M059J (cell line): ENCODE measurements at places on chromosomes 7 and 10. TPM values are rescaled to one million over a fixed set of nuclear protein-coding genes. Genes with fewer than 3 reads are reported as not detected.
A peak's percentile ranks its signal among the peaks of the same experiment; 100 is the strongest.

CYP17A1 gene
- not detected in 2 replicates for total RNA-seq

GBF1 gene
- total RNA-seq = 34.4 and 54.7 TPM in 2 replicates

LGI1 gene
- total RNA-seq = 0.39 TPM in 1 of 2 replicates, not detected in the other

PWWP2B gene
- 1.2 and 5.3 TPM in 2 replicates for total RNA-seq

TCERG1L gene
- total RNA-seq = not detected in 2 replicates

SPAM1 gene
- not detected in 2 replicates for total RNA-seq

DDX56 gene
- total RNA-seq = 63.2 and 68.6 TPM in 2 replicates

DNA sequence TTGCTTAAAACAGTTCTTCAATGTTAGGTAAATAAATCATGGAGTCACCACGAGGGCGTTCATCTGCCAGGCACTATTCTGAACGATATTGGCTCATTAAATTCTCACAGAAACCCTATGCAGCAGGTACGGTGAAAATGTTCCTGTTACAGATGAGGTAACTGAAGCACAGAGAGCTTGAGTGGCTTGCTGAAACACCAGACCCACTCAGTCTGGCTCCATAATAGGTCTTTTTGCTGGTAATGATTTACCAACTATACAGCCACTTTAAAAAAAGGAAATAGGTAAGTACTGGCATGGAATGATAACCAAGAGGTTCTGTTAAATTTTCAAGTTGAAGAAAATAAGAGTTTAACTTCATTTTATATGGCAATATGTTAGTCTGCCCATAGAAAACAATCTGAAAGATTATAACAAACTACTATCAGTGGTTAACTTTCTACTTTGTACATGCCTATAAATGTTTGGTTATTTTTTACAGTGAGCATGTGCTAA is 1.3 kb upstream of the TM9SF3 start:
- peak; percentile 9 for DNase-seq

DNA sequence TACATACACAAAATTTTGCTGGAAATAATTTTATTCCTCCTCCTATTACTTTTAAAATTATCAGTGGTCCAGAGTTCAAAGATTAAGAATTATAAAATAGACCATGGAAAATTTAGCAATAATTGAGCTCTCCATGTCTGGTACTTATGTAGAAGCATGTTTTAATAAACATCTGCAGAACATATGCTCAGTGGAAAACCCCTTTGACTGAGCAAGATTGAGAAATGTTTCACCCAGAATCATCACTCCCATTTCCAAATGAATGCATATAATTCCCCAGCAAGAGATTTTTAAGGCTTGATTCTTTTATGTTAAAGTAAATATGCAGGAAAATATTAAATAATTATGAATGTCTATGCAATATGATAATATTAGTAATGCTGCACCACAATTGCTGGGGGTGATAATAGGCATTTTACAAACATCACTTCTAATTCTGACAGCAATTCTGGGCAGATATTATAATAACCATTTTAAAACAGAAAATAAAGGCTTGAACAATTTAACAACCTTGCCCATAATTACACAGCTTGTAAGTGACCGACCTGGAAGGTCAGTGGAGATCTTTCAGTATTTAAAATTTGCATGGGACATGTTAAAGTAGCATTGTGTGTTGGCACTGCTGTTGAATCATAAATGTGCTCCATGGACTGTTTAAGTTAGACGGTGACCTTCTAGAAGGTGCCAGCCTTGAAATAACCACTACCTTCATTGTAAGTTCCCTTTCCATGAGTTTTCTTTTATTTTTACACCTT is 45.6 kb upstream of the TES start:
- DNase-seq = no peak

- no peak for DNase-seq
Measured at GRCh38 chr7:572416-573268, 53.0 kb upstream of the PDGFA start.

GRCh38 chr7:120857588-120858573 is at the start of gene TSPAN12:
TSPAN12 (minus strand) TSS chr7:120858144; CDS start chr7:120856763, 1,381 bp downstream.
- peak; percentile 70 for DNase-seq

GRCh38 chr10:53396876-53397275 is 624.3 kb upstream of the MBL2 start:
- no peak for DNase-seq

- DNase-seq = no peak
Measured at GRCh38 chr7:99596408-99596955, 1.6 kb upstream of the TMEM225B start.

GRCh38 chr7:41834805-41835694 is 132.2 kb upstream of the INHBA start:
- peak; percentile 60 for DNase-seq

DNA sequence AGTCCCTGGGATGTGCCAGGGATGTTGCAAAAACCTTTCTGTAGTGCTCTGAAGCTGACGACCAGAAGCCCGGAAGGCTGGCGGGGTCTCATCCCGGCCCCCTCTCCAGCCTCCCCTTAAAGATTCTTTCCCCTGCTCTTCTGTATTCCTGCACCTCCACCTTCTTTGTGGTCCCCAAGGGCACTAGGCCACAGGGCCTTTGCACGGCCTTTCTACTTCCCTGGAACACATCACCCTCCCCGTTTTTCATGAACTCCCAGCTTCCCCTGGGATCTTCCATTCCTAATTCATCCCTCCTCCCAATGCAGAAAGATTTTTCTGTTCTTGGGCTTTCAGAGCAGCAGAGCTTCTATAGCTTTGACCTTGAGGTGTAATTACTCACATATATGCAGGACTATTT is 127.0 kb downstream of the CDH23 start:
- no peak for DNase-seq

- DNase-seq = no peak
Measured at GRCh38 chr10:45227456-45227855, 88.0 kb downstream of the OR13A1 start.

GRCh38 chr7:69550991-69551390 is 47.3 kb upstream of the AUTS2 start:
- no peak for DNase-seq

DNA sequence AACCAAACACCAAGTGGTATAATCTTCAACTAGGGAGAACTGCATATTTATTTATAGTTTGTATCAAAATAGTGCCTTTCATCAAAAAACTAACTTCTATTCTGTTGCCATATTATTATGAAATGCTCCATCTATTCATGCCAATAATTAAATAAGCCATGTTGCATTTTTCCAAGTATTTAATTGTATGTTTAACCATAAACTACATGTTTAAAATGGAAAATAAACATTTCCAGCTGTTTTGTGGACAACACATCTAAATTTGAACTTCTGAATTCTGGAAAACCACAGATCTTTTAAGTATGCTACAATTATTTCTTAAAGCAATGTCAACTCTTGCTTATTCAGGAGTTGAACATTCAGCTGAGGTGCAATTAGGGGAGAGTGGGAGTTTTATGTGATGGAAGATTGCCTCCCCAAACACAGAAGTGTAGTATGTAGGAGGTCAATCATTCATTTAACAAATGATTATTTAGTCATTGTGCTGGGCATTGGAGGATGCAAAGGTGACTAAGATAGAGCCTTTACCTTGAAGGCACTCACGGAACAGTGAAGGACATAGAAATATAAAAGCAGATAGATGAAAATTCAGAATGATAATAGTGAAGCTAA is 80.7 kb upstream of the PPP1R3C start:
- DNase-seq = no peak

DNA sequence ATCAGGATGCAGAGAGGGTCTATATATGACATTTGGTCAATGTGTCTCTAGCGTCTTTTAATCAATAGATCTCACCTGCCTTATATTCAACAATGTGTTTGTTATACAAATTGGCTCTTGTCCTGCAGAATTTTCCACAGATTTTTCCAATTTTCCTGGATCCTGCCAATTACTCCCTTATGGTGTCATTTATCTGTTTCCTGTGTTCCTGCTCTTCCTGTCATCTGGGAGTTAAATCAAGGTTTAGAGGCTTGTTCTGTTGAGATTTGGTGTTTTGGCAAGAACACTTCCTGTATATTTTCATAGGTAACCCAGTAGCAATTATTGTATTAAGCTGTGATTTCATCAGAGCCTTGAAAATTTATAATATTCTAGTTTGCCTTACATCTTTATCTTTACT is 8.8 kb upstream of the C10orf71 start:
- no peak for DNase-seq

DNA sequence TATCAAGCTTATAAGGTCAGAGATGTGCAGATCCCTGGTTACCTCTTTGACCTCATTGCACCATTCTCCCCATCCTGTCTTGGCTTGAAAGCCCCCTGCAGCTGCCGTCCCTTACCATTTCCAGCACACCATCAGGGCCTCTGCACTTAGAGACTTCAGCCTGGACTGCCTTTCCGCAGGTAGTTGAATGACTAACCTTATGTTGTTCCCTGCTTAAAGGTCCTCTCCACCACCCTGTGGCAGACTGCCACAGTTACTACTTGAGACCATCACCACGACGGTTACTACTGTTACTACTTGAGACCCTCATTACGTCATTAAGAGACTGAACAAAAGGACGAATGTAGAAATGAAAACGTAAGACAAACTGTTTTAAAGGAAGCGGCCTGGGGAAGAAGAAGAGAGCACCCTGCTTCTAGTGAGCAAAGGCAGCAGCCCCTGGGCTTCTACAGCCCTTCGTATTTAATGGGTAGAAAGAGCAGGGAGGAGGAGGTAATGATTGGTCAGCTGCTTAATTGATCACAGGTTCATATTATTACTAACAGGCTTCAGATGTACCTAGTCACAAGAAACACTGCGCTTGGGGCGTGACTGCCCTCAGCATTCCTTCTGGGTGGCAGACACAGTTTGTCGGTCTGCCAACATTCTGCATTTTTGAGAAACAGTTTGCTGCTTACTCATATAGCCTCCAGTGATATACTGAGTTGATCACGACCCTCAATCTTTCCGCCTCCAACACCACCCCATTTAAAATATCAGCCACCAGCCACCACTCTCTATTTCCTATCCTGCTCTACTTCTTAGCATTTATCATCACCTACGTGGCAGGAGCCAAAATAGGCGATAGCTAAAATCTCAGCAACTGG is 74.1 kb upstream of the PARD3 start:
- peak; percentile 80 for DNase-seq

DNA sequence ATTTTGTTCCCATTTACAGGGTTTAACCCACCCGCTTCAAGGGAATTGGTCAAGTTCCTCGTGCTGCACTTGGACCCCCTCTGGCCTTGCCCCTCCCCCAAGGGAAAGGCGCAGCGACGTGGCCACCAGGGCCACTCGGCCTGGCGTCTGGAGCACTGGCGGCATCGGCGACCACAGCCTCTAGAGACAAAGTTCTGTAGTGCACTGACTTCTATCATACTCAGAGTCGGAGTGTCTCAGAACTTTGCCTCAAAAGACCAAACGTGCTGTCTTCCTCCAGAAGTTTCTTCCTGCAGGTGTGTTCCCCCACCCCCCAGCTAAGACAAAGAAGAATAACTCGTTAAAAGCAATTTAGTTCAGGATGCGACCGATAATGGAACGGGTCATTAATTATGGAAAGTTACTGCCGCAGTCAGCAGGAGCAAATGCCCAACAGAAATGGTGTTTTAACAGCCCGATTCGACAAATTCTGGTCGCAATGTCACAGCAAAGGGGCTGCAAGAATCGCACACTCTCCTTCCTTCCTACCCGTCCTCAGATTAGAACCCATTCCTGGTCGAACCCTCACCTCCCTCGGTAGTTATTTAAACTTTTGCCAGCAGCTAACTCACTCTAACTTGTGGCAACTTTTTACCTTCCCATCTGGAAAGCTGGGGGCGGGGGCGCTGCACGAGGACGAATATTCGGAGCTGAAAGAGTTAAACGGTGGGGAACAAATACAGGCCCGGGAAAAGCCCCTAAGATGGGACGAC is 202.1 kb upstream of the NFE2L3 start:
- no peak for DNase-seq

GRCh38 chr10:115879372-115880089 is 393.5 kb downstream of the GFRA1 start:
- no peak for DNase-seq

- no peak for DNase-seq
Measured at GRCh38 chr7:114419441-114420272, 5.0 kb downstream of the FOXP2 start.

GRCh38 chr7:101367676-101368075 is 5.0 kb downstream of the COL26A1 start:
- no peak for DNase-seq

DNA sequence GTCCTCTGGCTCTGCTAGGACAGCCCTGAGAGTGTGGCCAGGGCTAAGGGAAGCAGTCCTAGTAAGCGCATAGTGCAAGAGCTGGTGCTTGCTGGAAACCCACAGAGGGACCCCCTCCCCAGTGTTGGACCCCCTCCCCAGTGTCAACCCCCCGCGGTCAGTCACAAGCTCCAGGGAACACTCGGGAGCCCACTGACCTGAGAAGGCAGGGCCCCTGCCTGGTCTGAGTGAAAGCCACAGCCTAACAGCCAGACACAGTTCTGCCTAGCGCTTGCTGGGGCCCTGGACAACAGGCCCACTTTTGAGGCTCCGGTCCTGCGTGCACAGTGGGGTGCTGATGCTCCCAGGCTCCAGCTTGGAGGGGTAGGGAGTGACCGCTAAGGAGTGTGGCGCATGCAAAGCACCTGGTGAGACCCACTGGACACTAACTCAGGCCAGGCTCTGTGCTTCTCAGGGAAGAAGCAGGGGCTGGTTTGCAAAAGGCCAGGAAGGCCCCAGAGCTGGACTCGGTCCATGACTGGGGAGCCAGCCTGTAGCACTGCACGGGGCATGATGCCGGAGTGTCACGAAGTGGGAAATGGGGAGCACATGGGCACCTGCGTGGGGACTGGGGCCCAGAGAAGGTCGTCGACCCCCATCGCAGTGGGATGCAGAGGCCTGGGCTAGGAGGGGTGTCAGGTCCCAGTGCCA is 175.8 kb upstream of the PPP2R2D start:
- no peak for DNase-seq

- DNase-seq = no peak
Measured at GRCh38 chr7:5450549-5451327, 27.1 kb upstream of the TNRC18 start.

- no peak for DNase-seq
Measured at GRCh38 chr7:149731207-149731955, 42.0 kb downstream of the ZNF467 start.

DNA sequence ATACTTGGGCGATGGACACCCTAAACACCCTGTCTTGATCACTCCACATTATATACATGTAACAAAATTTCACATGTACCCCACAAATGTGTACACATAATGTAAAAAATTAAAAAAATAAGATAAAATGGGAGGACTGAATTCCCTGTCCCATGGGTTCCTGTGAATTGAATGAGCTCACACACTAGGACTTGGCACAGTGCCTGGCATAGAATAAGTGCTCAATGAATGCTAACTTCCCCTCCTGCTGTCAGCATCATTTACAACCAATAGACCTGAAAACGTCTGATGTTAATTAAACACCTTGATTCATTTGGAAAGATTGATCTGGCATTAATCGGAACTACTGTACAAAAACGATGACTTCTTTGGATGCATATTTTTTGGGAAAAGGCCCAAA is 117.3 kb upstream of the ZNF438 start:
- DNase-seq = peak; percentile 23
